PC-3 (cell line): ENCODE measurements at places on chromosomes 12 and 14. TPM values are rescaled to one million over a fixed set of nuclear protein-coding genes. Genes with fewer than 3 reads are reported as not detected.

Gene LRRC9
- not detected in 2 replicates for total RNA-seq

Gene CORO1C
- 159 and 179 TPM in 2 replicates for total RNA-seq

Gene LRP1-AS
- not detected in 2 replicates for total RNA-seq

Gene TMEM229B
- not detected in 2 replicates for total RNA-seq

DNA sequence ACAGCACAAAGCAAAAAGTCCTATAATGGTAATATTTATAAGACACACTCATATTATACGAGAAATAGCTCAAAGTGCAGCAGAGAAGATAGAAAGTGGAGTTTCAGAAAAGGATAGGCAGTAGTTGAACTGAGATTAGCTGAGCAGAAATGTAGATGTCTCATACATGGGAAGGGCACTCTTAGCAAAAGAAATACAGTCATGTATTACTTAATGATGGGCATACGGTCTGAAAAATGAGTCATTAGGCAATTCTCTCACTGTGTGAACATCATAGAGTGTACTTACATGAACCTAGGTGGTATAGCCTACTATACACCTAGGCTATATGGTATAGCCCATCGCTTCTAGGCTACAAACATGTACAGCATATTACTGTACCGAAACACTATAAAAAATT is 671.3 kb downstream of the RPS29 start:
- no peak for DNase-seq

DNA sequence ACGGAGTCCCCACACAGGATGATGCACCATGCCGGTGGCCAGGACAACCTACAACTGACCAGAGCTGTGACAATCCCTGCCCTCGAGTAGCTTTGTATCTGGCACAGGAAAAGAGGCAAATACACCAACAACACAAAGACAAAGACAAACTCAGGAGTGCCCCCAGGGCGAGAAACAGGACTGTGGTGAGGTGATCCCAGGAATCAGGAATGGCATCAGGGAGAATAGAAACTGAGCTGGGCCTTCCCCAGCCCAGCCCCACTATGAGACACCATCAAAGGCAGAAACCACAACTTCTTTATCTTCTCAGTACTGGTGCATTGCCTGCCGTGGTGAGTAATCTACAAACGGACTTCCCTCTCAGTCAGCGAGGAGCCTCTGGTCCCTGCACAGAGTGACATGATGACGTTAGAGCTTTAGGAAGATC is 157.7 kb downstream of the TTC7B start:
- DNase-seq: peak; percentile 75

- no peak for DNase-seq
Measured at GRCh38 chr12:67431411-67432020, 162.4 kb downstream of the CAND1 start.

GRCh38 chr12:108152170-108152538 is 23.1 kb downstream of the WSCD2 start:
- no peak for DNase-seq

GRCh38 chr14:36424478-36425102 is 95.4 kb downstream of the NKX2-1 start:
- no peak for DNase-seq

DNA sequence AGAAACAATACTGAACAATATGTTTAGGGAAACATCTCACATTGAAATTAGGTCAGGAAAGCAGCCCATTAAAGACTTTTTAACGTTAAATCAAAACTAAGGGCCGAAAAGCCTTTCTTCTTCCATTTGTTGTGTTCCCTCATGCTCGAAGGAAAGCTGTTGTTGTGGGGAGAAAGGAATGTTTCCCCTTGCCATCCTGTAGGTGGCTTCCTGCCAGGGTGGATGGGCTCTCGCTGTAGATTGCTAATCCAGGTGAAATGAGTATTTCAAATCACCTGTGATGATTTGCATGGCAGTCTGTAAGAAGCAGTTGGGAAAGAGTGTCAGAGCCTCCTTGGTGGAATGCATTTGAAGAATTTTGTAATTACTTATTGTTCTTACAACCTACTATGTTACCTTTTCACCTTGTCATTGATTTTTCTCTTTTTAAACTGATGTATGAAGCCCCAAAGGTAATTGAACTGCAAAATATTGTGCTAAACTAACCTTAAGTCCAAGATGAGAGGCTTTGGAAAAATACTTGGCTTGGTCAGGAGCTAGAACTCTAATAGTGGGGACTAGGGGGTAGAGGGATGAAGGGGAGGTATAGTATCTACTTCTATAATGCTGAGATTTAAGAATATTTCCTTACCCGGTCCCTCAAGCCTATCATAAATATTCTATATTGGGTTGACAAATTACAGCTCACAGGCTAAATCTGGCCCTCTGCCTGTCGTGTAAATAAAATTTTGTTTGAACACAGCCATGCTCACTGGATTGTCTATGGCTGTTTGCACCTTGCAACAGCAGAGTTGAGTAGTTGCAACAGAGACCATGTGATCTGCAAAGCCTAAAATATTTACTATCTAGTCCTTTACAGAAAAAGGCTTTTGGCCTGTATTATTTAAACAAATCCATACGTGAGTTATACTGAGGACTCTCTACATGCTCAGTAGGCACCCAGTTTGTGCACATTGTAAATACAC is 7.7 kb upstream of the DCP1B start:
- DNase-seq: no peak

DNA sequence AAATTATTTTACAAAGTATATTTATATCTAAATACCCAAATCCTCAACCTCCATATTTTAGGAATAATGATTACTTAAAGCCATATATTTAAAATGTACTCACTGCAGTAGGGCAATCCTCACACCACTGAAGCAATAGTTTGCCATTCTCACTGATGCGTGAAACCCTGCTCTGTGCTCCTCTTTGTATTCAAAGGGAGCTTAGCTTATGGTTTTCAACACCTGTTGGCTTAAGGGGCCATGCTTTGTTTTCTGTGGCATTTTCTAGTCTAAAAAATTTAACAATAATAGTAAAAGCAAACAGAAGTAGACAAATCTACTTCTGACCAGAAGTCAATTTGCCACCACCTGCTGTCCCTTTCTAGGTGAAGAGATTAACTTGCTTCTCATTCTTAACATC is 294.6 kb downstream of the FLRT2 start:
- no peak for DNase-seq
